GM10248 (cell line): ENCODE measurements at places on chromosomes 12 and 14.

GRCh38 chr14:93317210-93317874, 15.5 kb downstream of the BTBD7 start:
- DNase-seq: no peak

- no peak for DNase-seq
These were observed 72.2 kb downstream of the EP400 start for GRCh38 chr12:132021965-132022364.

DNA sequence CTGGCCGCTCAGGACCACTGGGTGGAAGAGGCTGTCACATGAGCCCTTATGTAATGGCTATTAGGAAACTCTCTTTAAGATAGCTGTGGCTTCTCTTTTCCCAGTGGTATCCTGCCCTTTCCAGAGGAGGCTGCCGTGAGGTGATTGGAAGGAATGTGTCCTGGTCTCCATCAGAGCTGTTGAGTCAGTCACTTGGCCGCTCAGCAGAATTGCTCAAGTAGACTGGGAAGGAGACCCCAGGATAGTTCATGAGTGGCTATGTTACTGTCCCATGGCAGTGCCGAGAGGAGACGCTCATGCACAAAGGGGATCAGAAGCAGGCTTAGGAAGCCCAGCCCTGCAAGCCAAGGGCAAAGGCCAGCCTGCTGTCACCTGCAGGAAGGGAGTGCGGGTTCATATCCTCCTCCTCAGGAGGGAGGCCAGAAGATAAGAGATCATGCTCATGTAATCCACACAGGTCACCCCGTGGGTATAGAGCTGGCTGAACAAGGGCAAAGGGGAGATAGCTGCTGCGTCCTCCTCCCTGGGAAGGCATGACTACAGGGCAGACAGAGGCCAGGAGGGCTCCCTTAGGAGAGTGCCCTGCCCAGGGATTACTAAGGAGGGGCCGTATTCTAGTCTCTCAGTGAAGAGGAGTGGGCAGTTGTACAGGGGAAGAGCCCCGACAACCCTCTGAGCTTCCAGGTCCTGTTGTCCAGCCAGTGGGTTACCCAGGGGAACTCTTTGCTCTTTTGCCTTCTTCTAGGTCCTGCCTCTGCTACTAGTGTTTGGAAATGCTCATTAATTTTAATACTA, 137.0 kb upstream of the MAX start:
- no peak for DNase-seq

DNA sequence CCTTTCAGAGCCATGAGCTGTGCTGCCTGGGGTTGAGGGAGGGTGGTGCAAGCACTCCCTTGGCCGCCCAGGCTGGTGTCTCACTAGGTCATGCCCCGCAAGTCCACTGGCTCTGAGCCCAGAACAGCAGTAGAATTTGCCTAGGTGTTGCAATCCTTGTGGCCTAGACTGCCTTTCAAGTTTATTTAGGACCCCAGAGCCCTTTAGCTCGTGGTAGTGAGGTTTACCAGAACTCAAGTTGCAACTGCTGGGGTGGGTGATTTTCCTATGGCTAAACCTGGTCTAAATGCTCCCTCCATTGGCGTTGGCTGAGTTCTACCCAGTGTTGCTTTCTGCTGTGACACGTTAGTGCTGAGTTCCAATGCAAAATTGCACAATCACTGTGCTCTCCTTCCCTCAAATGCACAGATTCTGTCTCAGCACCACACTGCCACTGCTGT, 287.2 kb downstream of the BCAT1 start:
- no peak for DNase-seq

GRCh38 chr12:23891115-23891514, 58.4 kb downstream of the SOX5 start:
- DNase-seq: no peak
